ENCODE measurements at places on chromosomes 1 and 21. TPM values are rescaled to one million over a fixed set of nuclear protein-coding genes. Genes with fewer than 3 reads are reported as not detected.

The ANGEL2 gene
- polyA plus RNA-seq = 22.3 TPM

The VAV3 gene
- polyA plus RNA-seq = 0.43 TPM

The GPR161 gene
- 0.09 TPM for polyA plus RNA-seq

The PBX1 gene
- 0.06 TPM for polyA plus RNA-seq

The CDC42BPA gene
- polyA plus RNA-seq = not detected

The SH2D5 gene
- polyA plus RNA-seq = not detected

The SH2D2A gene
- 29.1 TPM for polyA plus RNA-seq

The GTF2B gene
- 68.5 TPM for polyA plus RNA-seq

The AKNAD1 gene
- not detected for polyA plus RNA-seq

DNA sequence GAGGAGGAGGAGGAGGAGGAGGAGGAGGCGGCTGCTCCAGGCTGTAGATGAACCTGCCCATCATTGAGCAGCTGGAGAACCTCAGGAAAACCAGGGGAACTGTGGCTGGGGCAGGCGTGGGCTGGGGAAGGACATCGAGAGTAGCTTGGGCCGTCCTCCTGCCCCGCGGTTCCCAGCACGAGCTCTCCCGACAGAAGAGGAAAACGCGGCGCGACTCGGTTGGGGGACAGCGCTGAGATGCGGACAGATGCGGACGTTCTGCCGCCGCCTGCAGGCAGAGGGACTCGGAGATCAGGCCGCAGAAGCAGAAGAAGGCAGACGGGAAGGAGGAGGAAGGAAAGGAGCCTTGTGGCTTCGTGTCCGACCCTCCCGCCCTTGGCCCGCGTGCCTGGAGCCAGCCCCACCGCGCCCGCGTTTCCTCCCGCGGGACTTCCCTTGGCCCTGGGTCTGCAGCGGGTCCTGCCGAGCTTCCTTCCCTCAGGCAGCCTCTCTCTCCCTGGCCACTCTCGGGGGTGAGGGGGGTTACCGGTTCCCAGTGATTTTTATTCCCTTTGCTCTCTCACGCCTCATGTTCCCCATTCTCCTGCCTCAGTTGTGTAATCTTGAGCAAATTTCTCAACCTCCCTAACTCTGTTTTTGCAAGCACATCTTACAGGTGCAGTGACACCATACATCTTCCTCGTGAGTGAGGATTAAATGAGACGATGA, 1.7 kb upstream of the TNFRSF9 start:
- no peak for DNase-seq

GRCh38 chr1:187270256-187270655, 441.5 kb downstream of the PLA2G4A start:
- no peak for DNase-seq

DNA sequence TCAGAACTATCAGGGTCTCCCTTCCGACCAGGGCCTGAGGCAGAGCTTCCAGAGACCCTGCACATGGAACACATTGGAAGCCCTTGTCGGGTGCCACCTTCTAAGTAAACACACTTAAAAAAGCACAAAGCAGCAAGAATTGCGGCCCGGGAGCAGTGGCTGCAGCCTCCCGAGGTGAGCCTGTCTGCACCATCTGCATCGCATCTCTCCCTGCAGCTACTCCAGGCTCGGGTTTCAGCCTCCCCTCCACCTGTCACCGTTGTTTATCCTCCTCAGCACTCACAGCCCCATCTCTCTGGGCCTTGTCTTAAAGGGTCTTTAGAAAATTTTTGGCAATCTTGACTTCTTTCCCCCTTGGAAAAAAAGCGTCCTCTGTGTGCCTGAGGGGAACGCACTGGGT, 95.1 kb upstream of the ARHGEF16 start:
- DNase-seq = no peak

- no peak for DNase-seq
Observed at GRCh38 chr1:56150441-56151215, 428.7 kb downstream of the PLPP3 start.

GRCh38 chr21:23963454-23963853, 1643.8 kb downstream of the MRPL39 start:
- DNase-seq = no peak

GRCh38 chr1:27021354-27022031, 8.8 kb upstream of the TENT5B start:
- no peak for DNase-seq

DNA sequence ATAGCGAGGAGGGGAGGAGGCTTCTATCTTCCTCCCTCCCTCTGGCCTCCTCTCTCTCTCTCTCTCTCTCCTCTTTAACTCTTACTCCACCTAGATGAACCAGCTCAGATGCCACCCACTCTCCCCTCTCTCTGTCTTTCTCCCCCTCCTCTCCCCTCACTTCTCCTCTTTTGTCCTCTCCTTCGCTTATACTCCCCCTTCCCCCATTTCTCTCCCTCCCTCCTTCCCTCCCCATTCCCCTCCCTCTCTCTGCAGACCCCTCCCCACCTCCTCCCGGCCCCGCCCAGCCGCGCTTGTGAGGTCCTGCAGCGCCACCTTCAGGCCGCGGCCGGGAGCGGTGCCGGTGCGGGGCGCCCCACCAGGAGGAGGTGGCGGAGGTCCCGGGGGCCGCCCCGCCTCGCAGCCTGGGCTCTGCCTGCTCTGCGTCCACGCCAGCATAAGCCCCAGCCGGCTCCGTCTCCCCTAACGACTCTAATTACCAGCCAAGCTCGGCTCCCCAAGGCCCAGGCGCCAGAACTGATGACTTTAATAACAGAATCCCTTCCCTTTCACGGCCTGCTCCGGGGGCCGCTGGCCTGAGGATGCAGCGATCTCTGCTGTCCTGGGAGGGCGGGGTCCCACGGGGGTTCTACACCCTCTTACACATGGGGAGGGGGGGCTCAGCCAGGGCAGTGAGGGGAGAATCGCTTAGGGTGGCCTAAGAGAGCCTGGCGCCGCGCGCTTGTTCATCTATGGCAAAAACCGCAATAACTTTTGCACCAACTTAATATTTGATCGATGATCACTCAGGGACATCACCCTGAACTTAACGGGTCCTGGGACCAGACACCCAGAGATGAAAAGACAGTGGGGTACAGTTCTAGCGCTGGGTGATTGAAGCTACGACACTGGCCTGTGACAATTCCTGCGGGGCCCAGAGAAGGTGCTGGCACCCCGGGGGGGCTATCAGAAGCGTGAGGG, 637.3 kb downstream of the MATN1 start:
- DNase-seq = no peak

- no peak for DNase-seq
Observed at GRCh38 chr1:44545961-44546360, 128.3 kb downstream of the TMEM53 start.

- no peak for DNase-seq
Observed at GRCh38 chr1:107262467-107263286, 121.8 kb downstream of the NTNG1 start.

GRCh38 chr1:202505356-202505755, 156.9 kb downstream of the PPP1R12B start:
- no peak for DNase-seq

- DNase-seq = no peak
Observed at GRCh38 chr1:50973875-50974617, 4.0 kb downstream of the CDKN2C start.

GRCh38 chr1:193404236-193404635, 217.8 kb upstream of the B3GALT2 start:
- DNase-seq = no peak

DNA sequence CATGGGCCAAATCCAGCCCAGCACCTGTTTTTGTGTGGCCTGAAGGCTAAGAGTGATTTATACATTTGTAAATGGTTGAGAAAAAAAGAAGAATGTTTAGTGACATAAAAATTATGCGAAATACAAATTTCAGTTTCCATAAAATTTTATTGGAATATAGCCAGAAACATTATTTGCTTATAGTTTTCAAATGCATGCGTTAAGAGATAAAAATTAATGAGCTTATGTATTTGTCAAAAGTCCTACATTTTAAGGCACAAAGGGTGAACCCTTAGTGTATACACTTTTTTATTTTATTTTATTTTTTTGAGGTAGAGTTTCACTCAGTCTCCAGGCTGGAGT, 2.1 kb downstream of the MORC3 start:
- no peak for DNase-seq

- no peak for DNase-seq
Observed at GRCh38 chr1:205665201-205666045, 14.9 kb downstream of the SLC45A3 start.

DNA sequence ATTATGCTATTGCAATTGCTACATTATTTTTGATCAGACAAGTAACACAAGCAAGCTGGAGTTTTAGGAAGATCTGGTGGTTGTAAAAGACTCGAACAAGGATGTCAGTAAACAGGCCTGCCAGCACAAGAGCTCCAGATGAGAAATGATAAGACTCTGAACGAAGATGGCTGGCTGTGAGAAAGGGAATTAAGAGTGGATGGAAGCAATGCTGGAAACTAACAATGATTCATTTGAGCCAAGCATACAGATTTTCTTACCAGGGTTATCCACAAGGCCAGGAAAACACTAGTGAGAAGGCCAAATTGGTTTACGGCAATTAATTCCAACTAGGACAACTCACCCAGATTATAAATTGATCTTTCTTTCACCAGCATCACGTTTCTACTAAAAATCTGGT, 54.2 kb downstream of the NRIP1 start:
- DNase-seq = no peak

DNA sequence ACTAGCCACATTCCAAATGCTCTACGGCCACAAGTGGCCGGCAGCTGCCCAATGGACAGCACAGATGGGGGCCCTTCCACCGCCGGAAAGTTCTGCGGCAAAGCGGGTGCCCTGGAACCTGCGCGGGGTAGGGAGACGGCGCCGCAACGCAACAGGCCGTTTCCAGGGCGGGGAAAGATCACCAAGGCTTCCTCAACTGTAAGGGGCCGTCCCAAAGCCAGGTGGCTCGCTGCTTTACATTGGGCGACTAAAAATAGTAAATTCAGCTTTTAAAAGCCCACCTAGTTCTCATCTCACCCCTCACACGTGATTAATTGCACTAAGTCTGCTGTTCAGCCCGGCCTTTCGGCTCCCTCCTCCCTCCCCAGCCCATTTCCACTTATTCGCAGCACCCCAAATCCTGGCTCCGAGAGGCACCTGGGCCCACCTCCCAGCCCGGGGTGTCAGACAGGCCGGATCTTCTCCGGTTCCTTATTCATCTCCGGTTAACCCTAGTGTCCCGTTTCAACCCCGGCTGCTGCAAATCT, 643 bp downstream of the CFAP298 start:
- peak; percentile 27 for DNase-seq

- DNase-seq = no peak
Observed at GRCh38 chr1:41101076-41101475, 79.6 kb upstream of the SLFNL1 start.

DNA sequence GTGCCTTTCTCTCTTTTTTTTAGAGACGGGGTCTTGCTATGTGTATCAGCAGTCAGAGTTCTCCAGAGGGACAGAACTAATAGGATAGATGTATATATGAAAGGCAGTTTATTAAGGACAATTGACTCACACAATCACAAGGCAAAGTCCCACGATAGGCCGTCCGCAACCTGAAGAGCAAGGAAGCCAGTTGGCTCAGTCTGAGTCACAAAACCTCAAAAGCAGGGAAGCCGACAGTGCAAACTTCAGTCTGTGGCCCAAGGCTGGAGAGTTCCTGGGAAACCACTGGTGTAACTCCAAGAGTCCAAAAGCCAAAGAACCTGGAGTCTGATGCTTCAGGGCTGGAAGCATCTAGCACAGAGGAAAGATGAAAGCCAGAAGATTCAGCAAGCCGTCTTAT, 16.3 kb upstream of the H3-3A start:
- no peak for DNase-seq

DNA sequence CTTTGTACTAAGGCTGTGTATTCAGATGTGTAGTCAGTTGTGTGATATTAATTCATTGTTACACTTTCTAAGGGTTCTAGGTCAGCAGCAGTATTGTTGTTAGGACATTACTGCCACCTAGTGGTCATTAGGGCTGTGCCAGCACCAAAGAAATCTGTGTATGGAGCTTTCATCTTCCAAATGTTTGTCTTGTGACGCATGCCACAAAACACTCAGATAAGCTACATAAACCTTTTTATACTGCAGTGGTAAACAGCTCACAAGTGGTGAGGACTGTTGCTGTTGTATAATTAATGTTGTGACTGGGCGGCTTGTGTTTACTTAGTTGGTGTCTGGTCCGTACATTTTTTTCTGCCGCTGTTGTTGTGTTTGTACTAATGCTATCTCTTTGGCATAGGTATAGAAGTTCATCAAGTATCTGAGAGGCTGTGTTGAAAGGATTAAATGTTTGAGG, 51.7 kb downstream of the S1PR1 start:
- DNase-seq = peak; percentile 77

- DNase-seq = no peak
Observed at GRCh38 chr1:84374991-84375696, 23.1 kb upstream of the DNASE2B start.

GRCh38 chr1:209048941-209049669, 534.4 kb upstream of the CAMK1G start:
- no peak for DNase-seq

DNA sequence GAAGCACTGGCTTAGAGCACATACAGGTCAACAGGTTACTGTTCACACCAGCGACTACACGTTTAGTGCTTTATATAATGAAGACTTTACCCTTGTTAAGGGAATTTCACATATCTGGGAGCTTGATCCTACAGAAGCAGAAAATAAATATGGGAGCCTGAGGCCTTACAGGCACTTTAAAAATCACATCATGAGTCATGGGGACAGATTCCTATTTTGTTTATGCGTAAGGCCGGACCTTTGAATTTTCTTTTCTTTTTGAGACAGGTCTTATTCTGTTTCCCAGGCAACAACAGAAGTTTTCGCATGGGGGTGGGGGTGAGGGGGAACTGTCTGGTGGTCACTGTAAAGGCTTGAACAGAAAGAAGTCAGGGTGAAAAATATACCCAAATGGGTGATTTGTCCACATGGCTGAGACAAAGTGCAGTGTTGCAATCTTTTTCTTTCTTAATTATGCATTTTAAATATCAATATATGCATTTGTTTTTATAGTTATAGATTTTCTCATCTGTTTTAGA, 276.7 kb downstream of the KCNH1 start:
- DNase-seq = no peak

DNA sequence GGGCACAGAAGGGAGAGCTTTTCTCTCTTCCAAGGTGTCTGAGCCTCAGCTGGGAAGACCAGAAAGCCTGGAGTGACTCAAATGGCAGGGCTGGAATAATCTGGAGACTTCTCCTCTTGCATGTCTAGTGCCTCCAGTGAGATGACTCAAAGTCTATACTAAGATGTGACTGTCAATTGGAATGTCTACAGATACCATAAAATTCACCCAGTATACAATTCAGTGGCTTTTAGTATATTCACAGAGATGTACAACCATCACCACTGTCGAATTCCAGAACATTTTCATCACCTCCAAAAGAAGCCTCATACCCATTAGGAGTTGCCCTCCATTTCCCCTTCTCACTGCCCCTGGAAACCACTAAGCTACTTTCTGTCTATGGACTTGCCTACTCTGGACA, 47.9 kb upstream of the CNN3 start:
- no peak for DNase-seq
